ENCODE measurements at places on chromosomes 11 and 22. TPM values are rescaled to one million over a fixed set of nuclear protein-coding genes. Genes with fewer than 3 reads are reported as not detected.

DNA sequence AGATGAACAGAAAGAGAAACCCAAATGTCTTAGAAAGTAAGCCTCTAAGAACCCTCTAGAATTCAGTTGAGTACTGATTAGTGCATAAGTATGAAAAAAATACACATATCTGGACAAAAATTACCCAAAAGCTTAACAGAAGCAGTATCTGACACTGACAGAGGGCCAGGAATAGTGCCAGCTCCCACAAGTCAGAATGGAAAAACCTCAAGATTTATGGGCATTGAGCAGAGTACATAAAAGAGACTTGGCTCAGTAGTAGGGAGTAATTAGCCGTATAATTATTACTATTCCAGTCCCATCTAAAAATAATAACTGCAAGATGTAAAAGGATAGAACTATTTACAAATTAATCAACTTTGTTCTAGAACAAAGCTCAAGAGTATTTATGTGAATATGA, 834.5 kb downstream of the FAM181B start:
- H3K27me3 ChIP-seq, result no peaks in the 10 kb centered on the region
- no peaks in the 10 kb centered on the region for H3K4me1 ChIP-seq
- no peaks in the 10 kb centered on the region for H3K36me3 ChIP-seq

DNA sequence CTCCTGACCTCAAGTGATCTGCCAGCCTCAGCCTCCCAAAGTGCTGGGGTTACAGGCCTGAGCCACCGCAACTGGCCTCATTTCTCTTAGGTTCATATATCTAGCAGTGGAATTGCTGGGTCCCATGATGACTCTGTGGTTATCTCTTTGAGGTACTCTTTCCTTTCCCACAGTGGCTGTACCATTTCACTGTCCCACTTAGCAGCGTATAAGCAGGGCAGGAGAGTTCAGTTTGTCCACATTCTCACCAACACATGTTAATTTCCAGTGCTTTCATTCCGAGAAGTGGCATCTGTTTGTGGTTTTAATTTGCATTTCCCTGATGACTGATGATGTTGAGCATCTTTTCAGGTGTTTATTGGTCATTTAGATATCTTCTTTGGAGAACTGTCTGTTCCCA, 16.4 kb downstream of the PRR5 start:
- H3K4me1 ChIP-seq, result peaks cover 14% of the 10 kb centered on the region
- H3K36me3 ChIP-seq, result peaks cover 4% of the 10 kb centered on the region
- H3K4me3 ChIP-seq, result no peak overlapping the region
- H3K27ac ChIP-seq, result peak overlapping the region; percentile 8

- H3K36me3 ChIP-seq, result peaks cover 20% of the 10 kb centered on the region
- H3K27ac ChIP-seq, result no peak overlapping the region
- no peak overlapping the region for H3K4me3 ChIP-seq
- DNase-seq, result no peak
- H3K4me1 ChIP-seq, result no peaks in the 10 kb centered on the region
Measured at GRCh38 chr11:113729456-113729855, 23.3 kb upstream of the TMPRSS5 start.

Gene FSHB
- total RNA-seq, result not detected

Gene JAML
- total RNA-seq, result 140 TPM
